ENCODE measurements at places on chromosomes 12 and 14.

GRCh38 chr14:50362764-50363713 lies 33.6 kb downstream of the CDKL1 start:
- no peak for DNase-seq

- no peak for DNase-seq
These were observed 152.1 kb downstream of the METTL25 start for GRCh38 chr12:82510386-82510785.

DNA sequence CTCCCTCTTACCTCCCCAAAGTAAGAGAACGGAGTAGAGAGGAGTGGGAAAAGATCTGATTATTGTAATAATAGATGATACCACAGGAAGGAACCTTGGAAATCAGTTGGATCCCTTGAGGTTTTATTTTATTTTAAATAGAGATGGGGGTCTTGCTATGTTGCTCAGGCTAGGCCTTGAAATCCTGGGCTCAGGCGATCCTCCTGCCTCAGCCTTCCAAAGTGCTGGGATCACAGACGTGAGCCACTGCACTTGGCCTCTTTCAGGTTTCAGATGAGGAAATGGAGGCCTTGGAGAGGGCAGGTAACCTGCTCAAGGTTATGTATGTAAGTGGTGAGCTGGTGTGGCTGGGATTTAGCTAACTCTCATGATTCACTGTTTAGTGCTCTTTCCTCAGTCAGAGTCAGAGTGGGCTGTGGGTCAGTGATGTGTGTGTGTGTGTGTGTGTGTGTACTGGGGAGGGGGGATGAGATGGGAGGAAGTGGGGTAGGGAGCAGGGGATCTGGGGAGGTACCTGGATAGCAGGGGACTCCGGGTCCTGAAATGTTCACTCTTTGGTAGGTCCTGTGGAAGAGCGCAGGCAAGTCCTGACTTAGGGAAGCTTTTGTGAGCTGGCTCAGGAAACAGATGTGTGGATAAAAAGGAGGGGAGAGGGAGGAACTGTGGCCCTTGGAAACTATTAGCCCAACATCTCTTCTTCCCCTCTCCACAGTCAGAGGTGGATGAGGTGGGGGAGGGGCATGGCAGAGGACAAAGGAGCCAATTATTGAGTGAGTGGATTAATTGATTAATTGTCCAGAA lies 4.7 kb upstream of the CISTR start:
- DNase-seq: no peak

DNA sequence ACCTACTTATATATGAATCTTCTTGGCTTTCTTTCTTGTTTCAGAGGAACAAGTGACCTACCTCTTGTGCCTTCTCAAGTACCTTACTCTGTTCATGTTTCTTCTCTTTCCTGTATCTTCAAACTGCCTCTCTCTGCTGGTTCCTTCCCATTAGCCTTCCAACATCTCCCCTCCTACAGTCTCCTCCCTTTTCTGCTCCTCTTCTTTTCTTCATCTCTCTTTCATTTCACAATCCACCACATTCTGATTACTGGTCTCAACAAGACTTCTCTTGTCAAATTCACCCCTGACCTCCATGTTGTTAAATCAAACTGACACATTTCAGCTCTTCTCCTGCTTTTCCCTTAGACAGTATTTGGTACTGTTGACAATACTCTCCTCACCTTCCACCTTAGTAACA lies 95.6 kb downstream of the BRMS1L start:
- no peak for DNase-seq

DNA sequence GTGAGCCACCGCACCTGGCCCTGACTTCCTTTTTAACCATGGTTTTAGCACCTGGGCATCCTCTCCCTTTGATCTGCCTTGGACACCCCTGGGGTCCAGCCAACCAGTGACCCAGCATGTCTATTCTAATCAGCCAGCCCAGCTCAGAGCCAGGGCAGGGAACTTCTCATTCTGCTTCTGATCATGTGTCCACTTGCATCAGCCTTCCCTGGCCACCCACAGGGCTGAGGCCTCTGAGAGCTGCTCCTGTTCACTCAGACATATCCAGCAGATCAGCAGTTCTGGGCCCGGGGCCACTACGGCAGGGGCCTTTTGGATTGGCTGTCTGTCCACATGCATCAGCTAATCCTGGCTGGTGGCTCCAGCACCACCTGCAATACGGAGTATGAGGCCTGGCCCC lies 117.9 kb upstream of the MAP1LC3B2 start:
- no peak for DNase-seq

- DNase-seq: no peak
These were observed 3.4 kb upstream of the ATP2A2 start for GRCh38 chr12:110277530-110278254.

GRCh38 chr12:4118601-4119156 lies 154.9 kb upstream of the CCND2 start:
- DNase-seq: no peak

GRCh38 chr14:64708148-64709004 lies 4.2 kb downstream of the PLEKHG3 start:
- DNase-seq: no peak

GRCh38 chr14:99564256-99564925 lies 39.6 kb downstream of the CCDC85C start:
- DNase-seq: no peak

GRCh38 chr14:50353126-50353525 lies 41.0 kb downstream of the DMAC2L start:
- no peak for DNase-seq

DNA sequence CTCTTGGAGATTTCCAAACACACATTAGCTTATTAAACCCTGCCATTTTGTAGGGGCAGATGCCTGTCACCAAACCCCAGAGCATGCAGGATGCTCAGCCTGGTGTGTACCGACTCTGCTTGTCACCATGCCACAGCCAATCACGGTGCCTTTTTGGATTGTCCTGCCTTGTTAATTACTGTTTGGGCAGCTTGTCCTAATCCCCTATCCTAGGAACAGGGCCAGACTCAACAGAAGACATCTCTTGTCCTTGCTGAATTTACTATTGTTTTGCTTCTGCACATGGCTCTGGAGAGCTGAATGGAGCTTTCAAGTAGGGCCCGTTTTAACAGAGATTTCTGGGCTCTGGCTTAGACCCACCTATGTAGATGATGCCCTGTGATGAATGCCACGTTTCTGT lies 388.5 kb downstream of the AACS start:
- no peak for DNase-seq

GRCh38 chr14:95696741-95697140 lies 10.5 kb downstream of the TCL1B start:
- DNase-seq: no peak

DNA sequence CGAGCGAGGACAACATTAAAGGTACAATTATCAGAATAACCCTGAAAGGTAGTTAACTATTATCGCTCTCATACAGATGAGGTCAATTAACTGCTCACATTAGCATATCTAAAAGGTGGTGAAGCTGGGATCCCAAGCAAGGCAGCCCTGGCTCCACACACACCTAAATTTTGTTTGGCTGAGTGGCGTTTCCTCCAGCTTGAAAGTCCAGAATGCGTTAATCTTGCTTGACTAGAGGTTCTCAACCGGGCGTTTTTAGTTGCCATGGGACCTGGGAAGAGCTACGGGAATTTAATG lies 531 bp downstream of the DLGAP5 start:
- DNase-seq: no peak

DNA sequence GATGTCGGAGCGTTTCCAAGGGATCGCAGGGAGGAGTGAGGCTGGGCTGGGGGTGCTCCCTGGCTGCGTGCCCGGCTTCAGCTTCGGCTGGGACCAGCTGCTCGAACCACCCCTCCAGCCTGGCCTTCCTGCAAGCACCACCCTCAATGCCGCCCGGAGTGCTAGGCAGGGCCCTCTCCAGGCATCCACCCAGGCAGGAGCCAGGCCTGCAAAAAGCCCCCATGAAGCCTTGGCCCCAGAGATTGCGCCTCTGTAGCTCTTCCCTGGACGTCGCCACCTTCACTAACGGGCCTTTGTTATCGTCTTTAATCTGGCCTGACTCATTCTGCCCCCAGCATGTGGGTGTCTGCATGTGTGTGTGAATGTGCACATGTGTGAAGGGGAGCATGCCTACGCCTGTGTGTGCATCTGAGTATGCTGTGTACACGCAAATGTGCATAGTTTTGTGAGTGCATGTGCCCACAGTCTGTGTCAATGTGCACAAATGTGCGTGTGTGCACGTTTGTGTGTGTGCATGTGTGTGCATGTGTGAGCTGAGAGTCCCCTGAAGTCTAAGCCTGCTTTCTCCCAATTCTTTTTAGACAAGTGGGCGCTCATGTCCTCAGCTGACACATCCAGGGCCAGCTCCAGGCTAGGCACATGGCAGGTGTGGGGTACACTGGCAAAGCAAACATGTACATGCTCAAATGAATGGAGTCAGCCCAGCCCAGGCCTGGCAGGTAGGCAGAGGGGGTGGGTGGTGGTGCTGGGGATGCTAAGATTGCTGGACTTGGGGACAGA lies 195.4 kb upstream of the C14orf180 start:
- no peak for DNase-seq

GRCh38 chr12:57754411-57755193 lies at the start of gene MARCHF9:
Gene MARCHF9 (plus strand): TSS chr12:57755103. CDS start chr12:57755529, 426 bp downstream.
- DNase-seq: no peak

DNA sequence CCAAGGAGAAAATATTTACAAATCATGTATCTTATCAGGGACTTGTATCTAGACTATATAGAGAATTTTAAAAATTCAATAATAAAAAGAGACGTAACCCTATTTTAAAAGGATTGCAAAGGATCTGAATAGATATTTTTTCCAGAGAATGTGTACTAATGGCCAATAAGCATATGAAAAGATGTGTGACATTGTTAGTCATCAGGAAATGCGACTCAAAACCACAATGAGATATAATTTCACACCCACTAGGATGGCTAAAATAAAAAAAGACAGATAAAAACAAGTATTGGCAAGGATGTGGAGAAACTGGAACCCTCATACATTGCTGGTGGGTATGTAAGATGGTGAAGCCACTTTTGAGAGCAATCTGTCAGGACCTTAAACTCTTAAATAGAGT lies 141.9 kb upstream of the BMP4 start:
- no peak for DNase-seq

DNA sequence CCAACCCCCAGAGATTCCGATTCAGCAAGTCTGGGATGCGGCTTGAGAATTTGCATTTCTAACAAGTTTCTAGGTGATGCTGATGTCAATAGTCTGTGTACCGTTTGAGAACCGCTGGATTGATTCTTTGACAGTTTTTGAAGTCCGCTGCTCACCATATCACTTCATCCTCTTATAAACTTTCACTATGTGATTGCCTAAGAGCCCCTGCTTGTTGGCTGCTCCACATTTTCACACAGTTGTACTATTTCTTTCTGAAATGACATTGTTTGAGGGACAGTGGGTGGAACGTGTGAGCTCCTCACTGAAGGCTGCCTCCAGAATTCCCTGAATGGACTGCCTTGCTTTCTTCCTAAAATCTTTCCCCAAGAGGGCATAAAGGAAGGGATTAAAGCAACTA lies 7.7 kb downstream of the C3AR1 start:
- no peak for DNase-seq

GRCh38 chr12:56658921-56659320 lies 13.1 kb upstream of the ATP5F1B start:
- DNase-seq: no peak

DNA sequence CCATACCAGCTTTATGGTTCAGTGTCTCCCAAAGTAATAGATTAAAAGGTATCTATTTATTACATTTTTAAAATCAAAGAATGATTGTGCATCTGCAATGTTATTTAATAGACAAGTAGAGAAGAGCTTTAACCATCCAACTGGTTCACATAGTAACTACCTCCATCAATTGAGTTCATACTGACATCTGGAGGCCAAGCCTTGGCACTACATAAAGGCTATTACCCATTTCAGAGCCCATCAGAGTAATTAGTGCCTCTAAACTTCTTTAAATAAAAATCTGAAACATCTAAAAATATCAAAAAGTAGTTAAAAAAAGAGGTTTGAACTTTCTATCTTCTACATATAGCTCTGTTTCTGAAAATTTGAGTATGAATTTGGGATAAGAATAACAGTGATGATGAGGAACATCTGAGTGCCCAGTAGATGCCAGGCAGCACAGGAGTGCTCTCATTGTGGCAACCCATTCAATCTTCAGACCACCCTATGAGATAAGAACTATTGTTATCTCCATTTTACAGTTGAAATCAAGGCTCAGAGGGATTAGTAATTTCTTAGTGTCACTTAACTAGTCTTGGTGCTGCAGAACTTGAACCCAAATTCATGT lies 132.9 kb upstream of the DAAM1 start:
- peak; percentile 13 for DNase-seq

DNA sequence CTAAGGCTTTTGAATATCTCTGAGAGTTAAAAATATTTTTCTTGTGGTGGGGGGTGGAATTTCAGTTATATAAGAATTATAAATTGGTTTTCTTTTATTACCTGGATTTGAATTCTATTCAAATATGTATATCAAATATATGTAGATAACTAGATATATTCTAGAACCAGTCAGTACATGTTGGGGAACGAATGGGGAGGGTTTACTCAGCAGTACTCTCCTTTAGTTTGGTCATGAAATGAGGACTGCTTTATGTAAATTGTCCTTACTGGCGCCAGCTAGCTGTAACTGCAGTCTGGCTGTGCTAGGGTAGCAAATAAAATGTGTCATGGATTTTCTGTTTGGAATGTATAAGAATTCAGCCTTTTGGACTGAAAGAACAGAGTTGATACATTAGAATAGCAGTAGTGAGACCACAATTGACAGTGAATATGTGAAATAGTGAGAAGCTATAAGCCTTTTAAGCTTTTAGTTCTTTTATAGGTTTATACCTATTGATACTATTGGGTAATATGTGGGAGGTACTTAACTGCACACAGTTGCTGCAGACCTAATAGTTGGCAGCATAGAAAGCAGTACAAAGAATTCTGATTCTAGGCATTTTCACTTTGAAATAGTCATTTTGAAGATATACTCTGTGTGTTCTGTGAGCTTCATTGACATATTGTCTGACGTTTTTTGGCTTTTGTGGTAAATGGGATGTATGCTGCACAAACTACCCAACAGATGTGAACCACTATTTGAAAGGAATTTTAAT lies 29.0 kb downstream of the ATF7IP start:
- DNase-seq: peak; percentile 79

GRCh38 chr14:61486930-61487495 lies 165.6 kb downstream of the PRKCH start:
- DNase-seq: no peak

DNA sequence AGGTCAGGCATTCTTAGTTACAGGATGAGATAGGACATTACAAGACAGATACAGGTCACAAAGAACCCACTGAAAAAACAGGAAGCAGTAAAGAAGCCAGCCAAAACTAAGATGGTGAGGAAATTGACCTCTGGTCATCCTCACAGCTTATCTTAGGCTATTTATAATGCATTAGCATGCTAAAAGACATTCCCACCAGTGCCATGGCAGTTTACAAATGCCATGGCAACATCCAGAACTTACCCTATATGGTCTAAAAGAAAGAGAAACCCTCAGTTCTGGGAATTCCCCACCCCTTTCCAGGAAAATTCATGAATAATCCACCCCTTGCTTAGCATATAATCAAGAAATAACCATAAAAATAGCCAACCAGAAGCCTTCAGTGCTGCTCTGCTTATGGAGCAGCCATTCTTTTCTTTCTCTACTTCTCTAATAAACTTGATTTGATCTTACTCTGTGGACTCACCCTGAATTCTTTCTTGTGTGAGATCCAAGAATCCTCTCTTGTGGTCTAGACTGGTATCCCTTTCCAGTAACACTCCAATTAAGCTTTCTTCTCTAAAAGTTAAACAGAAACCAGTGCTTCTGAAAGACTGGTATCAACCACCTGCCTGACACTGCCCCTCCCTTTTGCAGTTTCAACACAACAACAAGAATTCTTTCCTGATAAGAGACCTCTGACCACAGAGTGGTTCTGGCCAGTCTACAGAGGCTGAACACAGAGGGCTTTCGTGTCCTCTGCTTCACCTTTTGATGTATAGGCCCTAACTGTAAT lies 86.9 kb downstream of the BCAT1 start:
- no peak for DNase-seq
